ENCODE measurements at places on chromosomes 16 and 17. TPM values are rescaled to one million over a fixed set of nuclear protein-coding genes. Genes with fewer than 3 reads are reported as not detected.

Gene ATP2C2
- total RNA-seq: 0.25 TPM

Gene TRIM72
- not detected for total RNA-seq

Gene TOP2A
- 206 TPM for total RNA-seq

Gene RAB26
- total RNA-seq: 4.2 TPM

Gene USP32
- 33.1 TPM for total RNA-seq

Gene KRT36
- not detected for total RNA-seq

Gene NPTX1
- total RNA-seq: 202 TPM

Gene TM4SF5
- 1.2 TPM for total RNA-seq

Gene CTF1
- not detected for total RNA-seq

Gene KRT10
- total RNA-seq: 107 TPM

Gene KRT31
- total RNA-seq: not detected

Gene CBFA2T3
- 0.36 TPM for total RNA-seq

Gene SSH2
- total RNA-seq: 28.1 TPM

Gene ITGB4
- total RNA-seq: 97.3 TPM

Gene GP1BA
- not detected for total RNA-seq

Gene RASL10B
- 0.13 TPM for total RNA-seq

Gene RHBDL3
- 2.7 TPM for total RNA-seq

Gene NKD1
- total RNA-seq: 0.31 TPM

Gene CCL8
- total RNA-seq: not detected

Gene MMP2
- 8.7 TPM for total RNA-seq

Gene PEX12
- 7.4 TPM for total RNA-seq

Gene GH2
- not detected for total RNA-seq

Gene NLRC3
- not detected for total RNA-seq

Gene IKZF3
- total RNA-seq: not detected

Gene DERL2
- total RNA-seq: 113 TPM

Gene KDM6B
- 9.3 TPM for total RNA-seq

Gene NPW
- 1.0 TPM for total RNA-seq

Gene CCL5
- total RNA-seq: 2.1 TPM

Gene SALL1
- total RNA-seq: 0.56 TPM

Gene TLCD2
- total RNA-seq: 1.9 TPM

Gene GFAP
- total RNA-seq: 0.71 TPM

Gene VAT1L
- total RNA-seq: not detected

Gene ABCC6
- total RNA-seq: 1.6 TPM

Gene RNF222
- not detected for total RNA-seq

Gene GLP2R
- total RNA-seq: 7.6 TPM

Gene C16orf89
- total RNA-seq: not detected

Gene BAHCC1
- total RNA-seq: 12.9 TPM

Gene TEKT5
- total RNA-seq: not detected

Gene TBC1D3H
- total RNA-seq: not detected

Gene TP53TG3C
- not detected for total RNA-seq

Gene CTRB1
- total RNA-seq: not detected

Gene TPSB2
- total RNA-seq: not detected

Gene USP36
- 48.1 TPM for total RNA-seq

Gene HASPIN
- total RNA-seq: 14.0 TPM

Gene SCO1
- 59.2 TPM for total RNA-seq

Gene XPO6
- total RNA-seq: 74.4 TPM

Gene CPHXL2
- not detected for total RNA-seq

Gene NTN3
- total RNA-seq: not detected
